ENCODE measurements at places on chromosomes 1 and 21.

DNA sequence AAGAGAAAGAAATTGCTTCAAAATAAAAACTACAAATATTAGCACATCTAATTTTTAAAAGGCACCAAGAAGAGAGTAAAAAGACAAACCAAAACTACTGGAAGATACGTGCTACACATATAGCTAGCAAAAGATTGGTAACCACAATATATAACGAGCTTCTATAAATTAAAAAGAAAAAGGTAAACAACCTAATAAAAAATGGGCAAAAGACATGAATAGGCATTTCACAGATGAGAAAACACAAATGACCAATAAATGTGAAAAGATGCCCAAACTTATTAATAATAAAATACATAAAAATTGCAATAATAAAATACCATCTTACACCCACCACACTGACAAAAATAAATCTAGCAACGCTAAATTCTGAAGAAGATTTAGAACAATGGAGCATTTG, 26.2 kb downstream of the LEMD1 start:
- DNase-seq = no peak

DNA sequence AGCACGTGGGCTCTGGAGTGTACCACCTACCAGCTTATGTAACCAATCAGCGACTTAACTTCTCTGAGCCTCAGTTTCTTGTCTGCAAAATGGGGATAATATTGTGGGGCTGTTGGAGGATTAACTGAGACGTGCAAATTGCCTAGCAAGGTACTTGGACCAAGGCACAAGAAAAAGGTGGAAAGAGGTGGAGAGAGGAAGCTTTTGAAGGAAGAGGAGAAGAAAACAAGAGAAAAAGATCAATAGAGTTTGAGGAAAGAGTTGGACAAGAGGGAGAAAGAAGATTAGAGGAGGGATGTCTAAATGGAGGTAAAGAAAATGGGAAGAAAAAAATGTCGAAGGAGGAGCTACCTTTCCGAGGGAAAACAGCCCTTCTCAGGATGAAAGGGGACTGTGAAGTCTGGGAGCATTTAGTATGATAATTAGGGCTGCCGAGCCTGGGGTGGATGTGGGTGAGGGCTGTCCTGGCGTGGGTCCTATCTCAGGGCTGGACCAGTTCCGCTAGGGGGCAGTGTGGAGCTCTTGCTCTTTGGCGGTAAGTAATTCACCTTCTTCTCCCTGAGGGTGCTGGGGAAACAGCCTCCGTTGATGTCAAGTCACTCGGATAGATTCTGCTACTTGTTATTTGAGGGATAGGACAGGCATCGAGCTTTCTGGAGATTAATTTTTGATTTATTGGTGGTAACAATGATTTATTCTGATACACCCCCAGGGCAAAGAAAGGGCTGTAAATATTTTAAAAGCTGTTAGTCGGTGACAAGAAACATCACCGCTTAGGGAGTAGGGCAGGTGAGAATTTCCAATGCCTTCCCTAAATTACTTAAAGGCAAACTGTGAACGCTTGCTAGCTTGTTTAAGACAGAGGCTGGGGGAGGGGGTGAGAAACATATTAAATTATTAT, 79.0 kb upstream of the NFASC start:
- DNase-seq = no peak

DNA sequence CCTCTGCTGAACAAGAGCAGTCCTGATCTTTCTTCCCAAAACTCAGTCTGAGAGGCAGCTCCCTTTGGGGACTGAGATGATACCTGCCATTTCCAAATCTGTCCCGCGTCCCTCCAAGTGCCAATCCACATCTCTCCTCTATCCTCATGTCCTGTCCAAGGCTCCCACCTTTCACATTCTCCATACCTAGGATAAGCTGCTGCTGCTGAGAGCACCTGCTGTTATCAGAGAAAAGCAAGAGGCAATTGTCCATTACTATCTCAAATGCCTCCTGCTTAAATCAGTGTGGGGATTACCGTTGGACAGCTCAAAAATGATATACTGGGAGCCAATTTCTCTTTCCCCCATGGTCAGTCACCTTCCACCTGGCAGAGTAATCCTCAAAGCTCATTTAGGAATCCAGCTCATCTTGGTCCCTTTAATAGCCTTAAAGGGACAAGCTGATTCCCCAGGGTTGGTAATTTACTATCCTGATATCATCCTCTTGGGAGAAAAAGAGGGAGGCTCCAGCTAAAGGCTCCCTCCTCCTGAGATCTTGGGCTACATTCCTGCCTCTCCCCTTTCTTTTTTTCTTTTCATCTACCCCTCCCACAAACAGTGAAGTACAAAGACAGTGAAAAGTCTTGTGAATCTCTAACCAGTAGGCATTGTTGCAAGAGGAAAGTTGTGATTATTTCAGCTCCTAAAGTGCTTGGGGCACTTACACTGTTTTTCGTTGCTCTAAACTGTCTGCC, 278.1 kb upstream of the CAMK1G start:
- DNase-seq = no peak

- DNase-seq = no peak
Measured at GRCh38 chr1:1535201-1536018, 5.0 kb downstream of the TMEM240 start.

DNA sequence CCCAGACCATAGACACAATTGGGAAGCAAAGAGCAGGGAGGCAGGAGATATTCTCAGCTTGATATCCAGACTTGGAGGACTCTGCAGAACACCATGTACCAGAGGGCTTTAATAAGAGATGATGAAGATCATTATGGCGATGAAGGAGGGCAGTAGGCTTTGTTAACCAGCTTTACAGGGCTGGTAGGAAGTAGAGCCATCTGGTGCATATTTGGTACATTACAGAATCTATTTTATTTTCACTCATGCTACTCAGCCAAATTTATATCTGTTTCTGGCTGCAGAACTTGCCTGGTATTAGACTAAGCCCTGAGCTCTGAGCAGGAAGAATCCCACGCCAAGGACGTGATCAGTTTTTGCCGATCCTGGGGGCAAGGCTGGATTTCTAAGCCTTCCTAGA, 61.8 kb upstream of the SYT6 start:
- DNase-seq = no peak

DNA sequence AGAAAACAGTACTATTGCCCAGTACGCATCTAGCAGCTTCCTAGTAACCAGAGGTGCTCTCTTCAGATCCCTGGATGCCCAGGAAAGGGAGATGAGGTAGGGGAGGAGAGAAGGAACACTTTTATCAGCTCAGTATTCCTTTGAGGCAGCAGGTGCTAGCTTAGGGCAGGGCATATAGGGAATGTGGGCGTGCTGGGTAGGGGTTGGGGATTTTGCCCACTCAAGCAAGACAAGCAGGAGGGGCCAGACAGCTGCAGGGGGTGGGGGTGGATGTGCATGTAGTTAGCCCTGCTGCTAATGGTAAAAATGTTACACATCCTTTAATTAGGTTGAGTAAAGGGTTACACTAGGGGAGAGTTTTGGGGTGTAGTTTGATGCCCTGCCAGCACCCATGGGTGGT, 18.1 kb upstream of the AVPR1B start:
- DNase-seq = no peak

GRCh38 chr21:46028573-46029091, 47.1 kb downstream of the COL6A1 start:
- no peak for DNase-seq

- DNase-seq = no peak
Measured at GRCh38 chr1:41305576-41306363, 55.5 kb upstream of the FOXO6 start.

- DNase-seq = peak; percentile 74
Measured at GRCh38 chr1:234612352-234613127, 2.6 kb upstream of the IRF2BP2 start.

DNA sequence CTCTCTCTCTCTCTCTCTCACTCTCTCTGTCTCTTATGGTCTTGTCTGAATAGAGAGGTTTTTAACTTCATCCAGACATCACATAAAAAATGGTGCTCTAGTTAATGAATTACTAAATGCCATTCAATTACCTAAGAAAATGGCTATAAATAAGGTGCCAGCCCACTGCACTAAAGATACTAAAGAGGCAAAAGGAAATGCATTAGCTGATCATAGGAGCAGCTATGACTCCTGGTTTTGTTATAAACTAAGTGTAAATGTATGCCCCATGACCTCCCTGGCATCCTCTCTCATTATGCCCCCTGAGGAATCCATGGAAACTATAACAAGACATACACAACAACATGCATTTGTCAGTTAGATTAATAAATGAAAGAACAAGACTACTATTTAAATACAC, 57.5 kb upstream of the PDC start:
- no peak for DNase-seq

DNA sequence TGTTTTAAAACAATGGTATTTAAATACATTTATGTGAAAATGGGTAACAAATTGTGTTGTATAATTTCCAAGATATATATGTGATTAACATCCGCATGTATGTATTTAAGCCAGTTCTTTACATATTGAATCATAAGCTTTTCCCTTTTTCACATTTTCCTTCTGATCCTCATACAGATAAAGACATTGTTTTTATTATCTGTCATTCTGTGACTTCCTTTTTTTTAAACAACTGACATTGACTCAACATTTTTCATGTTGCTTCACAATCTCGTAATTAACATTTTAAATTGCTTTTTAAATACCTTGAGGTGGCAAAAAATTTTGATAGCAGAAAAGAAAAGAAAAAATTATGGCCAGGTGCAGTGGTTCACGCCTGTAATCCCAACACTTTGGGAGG, 1.4 kb downstream of the STXBP3 start:
- no peak for DNase-seq

DNA sequence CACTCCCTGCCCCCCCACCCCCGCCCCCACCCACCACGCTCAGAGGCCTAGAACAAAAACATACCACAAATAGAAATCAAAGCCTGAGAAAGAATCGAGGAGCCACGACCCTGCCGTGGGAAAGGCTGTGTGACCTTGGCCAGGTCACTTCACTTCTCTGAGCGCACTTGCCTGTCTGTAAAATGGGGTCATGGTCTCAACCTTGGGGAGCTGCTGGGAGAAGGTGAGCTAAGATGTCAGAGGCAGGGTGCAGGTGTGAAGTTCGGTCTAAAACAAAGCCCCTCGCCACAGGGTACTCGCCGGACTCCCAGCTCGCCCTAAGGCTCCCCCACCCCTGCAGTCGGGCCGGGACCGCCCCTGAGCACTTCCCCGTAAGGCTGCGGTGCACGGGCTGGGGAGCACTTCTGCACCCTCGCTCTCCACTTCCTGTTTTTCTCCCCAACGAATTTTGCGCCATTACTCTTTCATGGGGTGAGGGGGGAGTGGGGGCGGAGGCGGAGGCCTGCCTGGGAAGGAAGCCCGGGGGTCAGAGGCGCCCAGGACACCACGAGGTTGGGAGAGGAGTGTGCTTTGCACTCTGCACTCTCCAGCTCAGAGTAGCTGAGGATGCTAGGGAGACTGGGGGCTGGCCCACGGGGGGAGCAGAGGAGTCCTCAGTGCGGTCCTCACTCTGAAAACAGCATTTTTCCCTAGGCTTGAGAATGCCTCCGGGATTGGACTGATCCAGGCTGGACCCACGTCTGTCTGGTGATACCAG, 21.9 kb upstream of the PIK3CD start:
- no peak for DNase-seq

GRCh38 chr1:24770881-24771280, 25.6 kb downstream of the CLIC4 start:
- no peak for DNase-seq

- DNase-seq = peak; percentile 81
Measured at GRCh38 chr1:150976879-150977694, 2.5 kb upstream of the CERS2 start.

DNA sequence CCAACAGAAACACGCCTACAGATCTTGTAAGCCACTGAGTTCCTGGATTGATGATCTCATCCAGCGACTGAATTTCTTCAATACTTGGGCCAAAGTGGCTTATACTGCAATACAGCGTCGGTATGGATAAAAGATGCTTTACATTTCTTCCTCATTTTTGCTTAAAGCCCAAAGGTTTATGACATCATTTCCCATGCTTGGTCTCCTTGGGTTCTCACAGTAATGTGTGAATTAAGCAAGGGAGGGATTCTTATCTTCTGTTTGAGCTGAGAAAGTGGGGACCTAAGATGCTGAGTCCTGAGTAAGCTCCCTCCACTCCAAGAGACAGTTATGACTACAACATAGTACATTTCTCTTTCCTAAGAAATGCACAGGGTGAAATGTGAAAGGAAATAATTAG, 39.5 kb downstream of the LBR start:
- no peak for DNase-seq

GRCh38 chr1:230108580-230108979, 41.5 kb downstream of the GALNT2 start:
- no peak for DNase-seq

- DNase-seq = no peak
Measured at GRCh38 chr1:9028921-9029705, 2.9 kb upstream of the SLC2A7 start.

GRCh38 chr1:68276448-68276847, 44.1 kb upstream of the WLS start:
- DNase-seq = no peak

GRCh38 chr1:201022820-201023516, 546 bp downstream of the KIF21B start:
- DNase-seq = no peak

DNA sequence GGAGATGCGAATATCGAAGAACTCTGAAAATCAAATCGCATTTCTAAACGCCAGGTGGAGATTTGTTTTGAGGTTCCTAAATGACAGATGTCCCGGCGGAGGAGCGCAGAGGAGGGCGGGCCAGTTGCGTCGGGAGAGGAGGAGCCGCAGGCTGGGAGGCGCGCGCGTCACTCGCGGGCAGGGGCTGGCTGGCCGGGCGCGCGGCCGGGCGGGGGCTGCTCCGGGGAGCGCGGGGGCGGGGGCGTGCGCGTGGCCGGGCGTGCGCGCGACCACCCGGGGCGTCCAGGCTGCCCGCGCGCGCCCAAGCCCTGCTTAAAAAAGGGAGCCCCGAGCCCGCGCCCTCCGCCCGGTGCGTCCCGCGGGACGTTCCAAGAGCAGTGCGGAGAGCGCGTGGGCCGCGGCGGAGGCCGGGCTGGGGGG, 47.3 kb downstream of the H3-3A start:
- peak; percentile 66 for DNase-seq

GRCh38 chr21:42627527-42628289, 25.7 kb upstream of the PDE9A start:
- DNase-seq = no peak

DNA sequence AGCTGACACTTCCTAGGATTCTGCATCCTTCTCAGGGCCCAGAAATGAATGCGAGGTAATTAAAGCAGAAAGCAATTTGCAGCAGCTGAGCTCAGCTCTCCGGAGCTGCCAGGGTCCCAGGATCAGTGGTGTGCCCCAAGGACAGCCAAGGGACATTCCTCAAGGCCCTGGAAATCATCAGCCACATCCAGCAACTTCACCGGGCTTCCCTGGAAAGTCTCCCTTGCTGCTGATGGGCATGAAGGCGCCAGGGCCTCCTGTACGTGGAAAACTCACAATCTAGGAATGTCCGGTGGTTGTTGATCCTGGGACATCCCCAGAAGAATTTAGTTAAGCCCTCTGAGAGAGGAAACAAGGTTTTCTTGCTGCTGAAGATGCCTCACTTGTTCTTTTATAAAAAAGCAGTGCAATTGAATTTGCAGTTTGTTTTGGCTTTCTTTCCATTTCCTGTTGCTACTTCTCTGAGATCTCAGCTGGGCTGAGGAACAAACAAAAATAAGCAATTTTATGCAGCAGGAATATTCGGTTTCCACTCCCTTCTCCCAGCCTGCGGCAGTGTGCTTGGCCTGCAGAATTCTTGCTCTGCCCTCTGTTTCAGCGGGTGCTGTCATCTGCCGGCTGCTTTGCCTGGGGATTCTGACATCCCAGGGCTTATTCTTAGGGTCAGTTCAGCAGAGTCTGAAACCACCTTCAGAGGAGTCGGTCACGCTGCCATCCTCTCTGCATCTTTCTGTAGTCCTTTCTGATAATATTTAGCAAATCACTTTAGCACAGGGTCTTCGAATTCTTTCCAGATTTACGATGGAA, 85.9 kb downstream of the TCP10L start:
- DNase-seq = no peak

GRCh38 chr21:37915941-37916309, 332 bp downstream of the KCNJ6 start:
- no peak for DNase-seq

GRCh38 chr1:218472885-218473284, 127.7 kb downstream of the TGFB2 start:
- no peak for DNase-seq
